Tongue (tissue), 3 donors: ENCODE measurements at places on chromosomes 16 and 17. TPM values are rescaled to one million over a fixed set of nuclear protein-coding genes. Genes with fewer than 3 reads are reported as not detected.
A peak's percentile ranks its signal among the peaks of the same experiment; 100 is the strongest.

DNA sequence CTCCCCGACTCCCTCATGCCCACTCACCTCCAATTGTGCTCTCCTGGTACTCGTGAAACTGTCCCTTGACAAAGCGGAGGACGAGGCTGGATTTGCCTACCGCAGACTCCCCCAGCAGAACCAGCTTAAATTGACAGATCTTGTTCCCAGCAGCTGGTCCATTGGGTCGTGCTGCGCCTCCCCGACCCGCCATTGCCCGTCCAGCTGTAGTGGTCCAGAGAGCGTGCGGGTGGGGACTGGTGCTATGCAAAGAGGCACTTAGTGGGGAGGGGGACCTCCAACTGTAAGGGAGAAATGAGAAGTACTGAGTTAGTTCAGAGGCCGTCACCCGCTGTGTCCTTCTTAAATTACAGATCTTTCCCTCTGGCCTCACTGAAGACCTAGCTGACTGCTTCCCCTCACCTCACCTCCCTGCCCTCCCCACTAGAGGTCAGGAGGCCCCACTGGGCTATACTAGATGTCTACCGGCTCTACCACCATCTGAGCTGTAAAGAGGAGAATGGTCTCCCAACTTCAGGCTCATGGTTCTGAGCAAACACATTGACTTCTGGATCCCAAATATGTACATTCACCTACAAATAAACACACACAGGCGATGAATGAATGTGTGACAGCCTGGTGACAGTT, 7.8 kb downstream of the HSPB9 start:
- DNase-seq, result no peak

DNA sequence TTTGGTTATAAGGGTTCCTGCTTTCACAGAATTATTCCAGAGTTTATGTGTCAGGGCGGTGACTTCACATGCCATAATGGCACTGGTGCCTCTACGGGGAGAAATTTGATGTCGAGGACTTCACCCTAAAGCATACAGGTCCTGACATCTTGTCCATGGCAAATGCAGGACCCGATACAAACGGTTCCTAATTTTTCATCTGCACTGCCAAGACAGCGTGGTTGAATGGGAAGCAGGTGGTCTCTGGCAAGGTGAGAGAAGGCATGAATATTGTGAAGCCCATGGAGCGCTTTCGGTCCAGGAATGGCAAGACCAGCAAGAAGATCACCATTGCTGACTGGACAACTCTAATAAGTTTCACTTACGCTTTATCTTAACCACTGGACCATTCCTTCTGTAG, 39.6 kb upstream of the CDRT4 start:
- no peak for DNase-seq

GRCh38 chr17:60392845-60393702, 1.1 kb upstream of the USP32 start:
- peak; percentile 74 for DNase-seq

GRCh38 chr16:30927789-30928378, 4.5 kb downstream of the FBXL19 start:
- peak; percentile 89 for DNase-seq

DNA sequence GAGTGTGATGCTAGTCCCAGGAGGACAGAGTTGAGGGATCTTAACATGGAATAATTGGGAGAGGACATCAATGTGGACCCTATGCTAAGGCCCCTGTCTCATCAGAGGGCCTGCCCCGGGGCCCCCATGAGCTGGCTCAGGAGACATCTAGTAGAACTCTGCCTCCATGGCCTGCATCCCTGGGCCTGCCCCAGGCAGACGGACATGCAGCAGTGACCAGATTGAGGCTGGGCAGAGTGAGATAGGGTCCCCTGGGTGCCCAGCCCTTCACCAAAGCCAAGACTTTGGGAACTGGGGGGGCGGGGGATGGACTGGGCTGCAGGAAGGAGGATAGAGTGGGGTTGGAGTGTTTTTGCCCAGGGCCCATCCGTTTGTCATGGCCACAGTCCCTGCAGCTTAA, 115.2 kb downstream of the CCDC182 start:
- no peak for DNase-seq

DNA sequence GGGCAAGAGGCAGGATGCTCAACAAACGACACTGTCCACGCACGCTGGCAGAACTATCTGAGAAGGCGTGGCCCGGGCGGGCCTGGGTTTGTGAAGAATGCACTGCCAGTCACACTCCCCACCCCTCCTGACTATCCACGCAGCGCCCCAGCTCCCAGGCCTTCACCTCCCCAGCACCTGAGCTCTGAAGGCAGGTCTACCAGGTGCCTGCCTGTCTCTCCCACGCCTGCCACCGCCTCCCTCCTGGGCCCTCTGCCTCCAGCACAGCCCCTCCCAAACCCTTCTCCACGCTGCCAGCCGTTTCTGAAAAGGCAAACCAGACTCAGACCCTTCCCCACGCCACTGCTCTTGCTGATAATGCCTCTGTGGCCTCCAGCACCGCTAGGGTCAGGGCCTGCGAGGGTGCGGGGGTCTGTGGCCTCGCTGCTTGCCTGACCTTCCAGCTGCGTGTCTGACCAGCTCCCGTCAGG, 11.6 kb downstream of the MYBBP1A start:
- DNase-seq, result no peak

- DNase-seq, result peak; percentile 72
Observed at GRCh38 chr16:85582229-85582991, 30.7 kb upstream of the GSE1 start.

DNA sequence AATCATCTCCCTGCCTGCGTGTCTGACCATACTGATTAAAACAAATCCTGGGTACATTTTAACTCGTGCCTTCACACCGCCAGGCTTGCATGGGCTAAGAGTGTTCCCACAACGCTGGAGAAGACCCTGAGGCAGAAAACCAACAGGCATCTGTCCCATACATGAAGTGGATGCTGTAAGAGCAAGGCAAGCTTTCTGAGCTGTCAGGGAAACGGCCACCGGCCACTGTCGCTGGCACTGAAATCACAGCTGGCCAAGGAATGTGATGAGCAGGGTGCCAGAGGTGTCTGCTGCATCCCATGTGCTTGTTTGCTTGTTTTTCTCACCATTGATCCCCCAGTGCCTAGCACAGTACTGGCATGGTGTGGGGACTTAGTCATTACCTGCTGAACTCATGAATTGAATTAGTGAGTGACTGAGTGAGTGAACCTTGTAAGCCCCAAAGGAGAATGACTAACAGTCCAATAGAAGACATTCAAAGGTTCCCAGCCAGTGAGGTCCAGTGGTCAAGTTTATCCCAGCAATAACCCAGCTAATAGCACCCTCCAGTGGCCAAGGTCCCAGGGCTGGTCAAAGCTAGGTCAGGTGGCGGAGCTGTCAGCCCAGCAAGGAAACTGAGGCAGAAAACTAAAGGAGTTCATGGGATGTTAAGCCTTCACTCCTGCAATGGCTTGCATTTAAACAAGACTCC, 92.7 kb upstream of the CDH5 start:
- no peak for DNase-seq

- DNase-seq, result peak; percentile 28
Observed at GRCh38 chr17:67469208-67469980, 92.3 kb downstream of the PITPNC1 start.

GRCh38 chr16:84294531-84295142, at the start of gene WFDC1:
WFDC1 (plus strand) TSS chr16:84294878; CDS start chr16:84294972, 94 bp downstream.
- DNase-seq, result peak; percentile 65

DNA sequence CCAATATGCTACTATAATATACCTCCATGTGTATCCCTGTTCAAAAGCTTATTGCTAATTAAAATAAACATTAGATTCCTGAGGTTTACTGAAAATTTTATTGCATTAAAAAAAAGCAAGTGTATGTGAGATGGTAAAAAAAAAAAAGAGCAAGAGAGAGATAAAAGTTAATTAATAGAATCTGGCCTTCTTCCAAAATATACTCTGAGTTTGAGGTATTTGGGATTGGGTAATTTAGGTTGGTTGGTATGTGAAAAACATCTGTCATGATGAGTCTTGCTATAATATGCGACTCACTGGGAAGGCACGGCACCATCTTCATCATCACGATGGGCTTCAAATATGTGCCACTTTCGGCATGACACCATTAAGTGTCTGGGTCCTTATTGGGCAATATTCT, 711.1 kb upstream of the SOX9 start:
- DNase-seq, result no peak

- DNase-seq, result peak; percentile 88
Observed at GRCh38 chr17:47208744-47209488, at the start of gene MYL4. MYL4 (plus strand) TSS chr17:47209348; CDS start chr17:47209423, 75 bp downstream.

DNA sequence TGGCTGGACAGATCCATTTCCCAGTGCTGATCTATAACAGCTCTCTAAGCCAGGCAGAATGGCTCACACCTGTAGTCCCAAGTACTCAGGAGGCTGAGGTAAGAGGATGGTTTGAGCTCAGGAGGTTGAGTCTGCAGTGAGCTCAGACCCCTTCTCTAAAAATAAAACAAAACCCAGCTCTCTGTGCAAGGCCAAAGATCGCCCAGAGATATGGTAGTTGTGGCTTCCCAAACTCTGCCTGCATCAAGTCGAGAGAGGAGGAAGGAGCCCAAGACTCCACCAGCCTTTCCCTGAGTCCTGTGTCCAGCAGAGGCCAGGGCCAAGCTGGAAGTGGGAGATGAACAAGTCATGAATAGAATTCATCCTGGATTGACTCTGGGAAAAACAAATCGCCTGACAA, 88.8 kb downstream of the TMEM132E start:
- no peak for DNase-seq

CBX2 gene
- total RNA-seq, result 7.0 TPM

KRTAP2-1 gene
- total RNA-seq, result not detected

EVPLL gene
- total RNA-seq, result 3.5 TPM

MT1G gene
- total RNA-seq, result not detected

MRC2 gene
- total RNA-seq, result 206 TPM
